ENCODE measurements at places on chromosomes 1 and 21.

DNA sequence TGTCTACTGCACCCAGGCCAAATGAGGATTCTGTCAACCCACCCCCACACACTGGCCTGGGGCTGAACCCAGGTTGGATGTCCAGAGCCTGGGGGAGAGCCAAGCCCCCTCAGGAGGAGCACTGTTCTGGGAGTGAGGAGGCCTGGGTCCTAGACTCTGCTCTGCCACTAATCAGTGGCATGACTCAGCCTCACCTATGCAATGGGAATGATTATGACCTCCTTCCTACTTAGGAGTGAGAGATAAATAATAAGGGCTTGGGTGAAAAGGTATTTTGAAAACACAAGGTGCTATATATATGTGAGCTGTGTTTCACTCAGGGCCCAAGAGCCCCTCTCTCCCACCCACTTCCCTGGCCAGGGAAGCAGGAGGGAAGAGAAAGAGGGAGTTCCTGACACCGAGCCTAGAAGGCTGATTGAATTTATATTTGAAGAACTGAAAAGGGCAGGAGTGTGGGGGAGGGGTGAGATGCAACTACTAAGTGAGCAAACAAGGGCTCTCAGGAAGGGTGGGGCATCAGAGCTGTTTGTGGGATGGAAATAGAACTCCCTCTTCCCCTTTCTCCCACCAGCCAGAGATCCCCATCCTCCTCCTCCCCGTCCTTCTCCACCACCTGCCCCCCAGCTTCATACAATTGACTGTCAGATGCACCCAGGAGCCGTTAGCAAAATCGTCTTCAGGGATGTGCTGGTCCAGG, 8.2 kb downstream of the IGSF9 start:
- peak; percentile 28 for DNase-seq

DNA sequence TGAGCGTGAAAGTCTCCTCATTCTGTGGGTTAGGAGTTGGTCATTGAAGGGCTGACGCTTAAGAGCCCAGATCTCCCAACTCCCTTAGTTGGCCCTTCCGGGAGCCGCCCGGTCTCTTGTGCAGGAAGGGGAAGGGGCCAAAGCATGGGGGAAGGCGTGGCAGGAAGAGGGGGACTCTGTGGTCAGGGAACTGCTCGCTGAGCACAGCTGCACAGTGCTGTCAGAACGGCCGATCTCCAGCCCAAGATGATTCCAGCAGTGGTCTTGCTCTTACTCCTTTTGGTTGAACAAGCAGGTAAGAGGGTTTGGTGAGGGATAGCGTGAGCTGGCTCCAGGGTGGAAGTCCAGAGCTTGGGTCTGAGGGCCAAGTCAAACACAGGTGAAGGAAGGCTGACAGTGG, at the start of gene FCER1G:
Gene FCER1G (plus strand): TSS at position 220 of the 400 bp plus-strand sequence. CDS start 27 bp downstream, at position 247.
- DNase-seq: no peak

DNA sequence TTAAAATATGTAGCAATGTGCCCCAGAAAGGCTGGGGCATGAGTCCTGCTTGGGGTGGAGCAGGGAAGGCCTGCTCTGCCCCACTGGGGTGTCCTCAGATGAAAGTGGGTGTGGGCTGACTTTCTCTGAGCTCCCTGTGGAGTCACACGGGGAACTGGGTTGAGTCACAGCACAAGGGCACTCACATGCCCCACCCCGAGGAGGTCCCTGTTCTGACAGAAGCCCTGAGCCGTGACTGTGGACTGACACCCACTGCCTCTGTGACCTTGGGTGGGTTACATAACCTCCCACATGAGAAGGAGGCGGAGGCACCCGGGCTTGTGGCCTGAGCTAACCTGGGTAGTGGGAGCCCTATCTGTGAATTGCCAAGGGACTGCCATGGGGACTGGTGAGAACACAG, 52.5 kb upstream of the TINAGL1 start:
- no peak for DNase-seq

- DNase-seq: peak; percentile 90
Measured at GRCh38 chr1:29124366-29125236, 898 bp upstream of the TMEM200B start.

DNA sequence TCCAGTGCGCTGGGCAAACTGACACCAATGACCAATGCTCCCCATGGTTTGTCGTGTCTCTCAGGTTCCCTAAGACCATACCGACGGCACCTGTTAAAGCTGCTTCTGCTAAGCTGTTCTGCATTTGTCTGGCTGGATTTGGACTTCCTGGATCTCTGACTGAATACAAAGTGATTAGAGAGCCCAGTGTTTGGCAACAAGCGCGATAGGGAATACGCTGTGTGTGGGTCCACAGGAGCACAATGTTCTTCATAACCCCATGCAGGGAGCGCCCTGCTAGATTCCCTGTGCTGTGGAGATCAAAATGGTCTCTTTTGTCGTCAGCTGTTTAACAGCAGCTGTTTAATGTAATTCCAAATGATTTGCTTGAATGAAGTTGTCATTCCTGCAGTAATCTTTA, 26.0 kb upstream of the ESRRG start:
- DNase-seq: peak; percentile 58

DNA sequence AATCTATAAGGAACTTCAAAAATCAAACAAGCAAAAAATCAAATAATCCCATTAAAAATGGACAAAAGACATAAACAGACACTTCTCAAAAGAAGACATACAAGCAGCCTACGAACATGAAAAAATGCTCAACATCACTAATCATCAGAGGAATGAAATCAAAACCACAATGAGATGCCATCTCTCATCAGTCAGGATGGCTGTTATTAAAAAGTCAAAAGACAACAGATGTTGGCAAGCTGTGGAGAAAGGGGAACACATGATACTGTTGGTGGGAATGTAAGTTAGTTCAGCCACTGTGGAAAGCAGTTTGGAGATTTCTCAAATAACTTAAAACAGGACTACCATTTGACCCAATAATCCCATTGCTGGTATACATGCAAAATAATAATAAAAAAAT, 226.4 kb downstream of the S1PR1 start:
- DNase-seq: no peak

DNA sequence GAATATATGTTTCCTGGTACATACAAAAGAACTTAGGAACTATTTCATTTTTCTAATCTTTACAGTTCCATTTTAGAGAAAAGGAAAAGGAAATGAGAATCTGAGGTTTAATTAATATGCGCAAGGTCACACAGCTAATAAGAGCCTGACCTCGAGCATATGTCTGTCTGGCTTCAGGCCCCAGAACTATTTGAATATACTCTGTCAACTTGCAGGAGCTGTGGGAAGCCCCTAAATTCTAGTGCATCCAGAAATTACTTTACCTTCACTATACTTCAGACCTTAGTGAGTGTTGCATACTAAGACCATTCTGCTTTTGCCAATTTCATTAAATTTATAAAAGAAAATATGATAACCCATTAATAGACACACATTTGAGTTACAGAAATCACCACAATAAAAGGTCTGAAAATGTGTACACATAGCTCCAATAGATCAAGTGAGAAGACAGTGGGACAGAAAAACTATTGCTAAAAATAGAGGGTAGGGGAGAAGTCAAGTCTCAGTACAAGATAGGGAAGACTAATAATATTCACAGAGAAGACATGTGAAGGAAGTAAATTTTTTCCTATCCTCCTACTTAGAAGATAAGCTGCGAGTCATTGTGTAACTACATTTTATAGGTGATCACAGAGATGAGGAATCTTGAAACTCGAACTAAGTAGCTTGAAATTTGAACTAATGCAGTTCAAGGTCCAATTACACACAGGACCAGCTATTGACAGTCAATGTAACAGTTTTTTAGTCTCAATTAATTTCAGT, 3.8 kb downstream of the RGS13 start:
- no peak for DNase-seq

DNA sequence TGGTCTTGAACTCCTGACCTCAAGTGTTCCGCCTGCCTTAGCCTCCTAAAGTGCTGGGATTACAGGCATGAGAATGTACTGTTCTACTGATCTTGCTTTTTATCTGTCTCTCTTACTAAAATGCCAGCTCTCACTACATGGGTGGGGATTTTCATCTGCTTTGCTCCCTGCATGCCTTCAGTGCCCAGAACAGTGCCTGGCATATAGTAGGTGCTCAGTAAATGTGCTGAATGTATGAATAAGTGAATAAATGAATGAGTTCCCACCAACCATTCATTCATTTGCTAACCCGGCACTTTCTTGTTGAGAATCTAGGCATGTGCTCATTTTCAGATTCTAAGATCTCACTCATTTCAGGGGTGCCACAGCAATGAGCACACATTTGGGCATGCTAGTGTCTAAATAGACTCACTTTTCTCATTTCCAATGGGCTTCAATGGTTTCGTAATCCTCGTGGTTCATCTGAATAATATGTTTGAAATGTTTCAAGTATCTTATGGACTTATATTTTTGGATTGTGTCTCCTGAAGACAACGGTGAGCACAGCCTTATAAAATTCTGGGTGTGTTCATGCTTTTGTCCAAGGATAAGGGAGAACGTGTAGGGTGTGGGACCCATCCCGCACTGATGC, 7.6 kb downstream of the DHRS3 start:
- DNase-seq: no peak

GRCh38 chr1:110542725-110543124, 23.8 kb upstream of the KCNA10 start:
- DNase-seq: peak; percentile 65

- peak; percentile 73 for DNase-seq
Measured at GRCh38 chr1:25006770-25007169, 76.7 kb upstream of the RUNX3 start.

DNA sequence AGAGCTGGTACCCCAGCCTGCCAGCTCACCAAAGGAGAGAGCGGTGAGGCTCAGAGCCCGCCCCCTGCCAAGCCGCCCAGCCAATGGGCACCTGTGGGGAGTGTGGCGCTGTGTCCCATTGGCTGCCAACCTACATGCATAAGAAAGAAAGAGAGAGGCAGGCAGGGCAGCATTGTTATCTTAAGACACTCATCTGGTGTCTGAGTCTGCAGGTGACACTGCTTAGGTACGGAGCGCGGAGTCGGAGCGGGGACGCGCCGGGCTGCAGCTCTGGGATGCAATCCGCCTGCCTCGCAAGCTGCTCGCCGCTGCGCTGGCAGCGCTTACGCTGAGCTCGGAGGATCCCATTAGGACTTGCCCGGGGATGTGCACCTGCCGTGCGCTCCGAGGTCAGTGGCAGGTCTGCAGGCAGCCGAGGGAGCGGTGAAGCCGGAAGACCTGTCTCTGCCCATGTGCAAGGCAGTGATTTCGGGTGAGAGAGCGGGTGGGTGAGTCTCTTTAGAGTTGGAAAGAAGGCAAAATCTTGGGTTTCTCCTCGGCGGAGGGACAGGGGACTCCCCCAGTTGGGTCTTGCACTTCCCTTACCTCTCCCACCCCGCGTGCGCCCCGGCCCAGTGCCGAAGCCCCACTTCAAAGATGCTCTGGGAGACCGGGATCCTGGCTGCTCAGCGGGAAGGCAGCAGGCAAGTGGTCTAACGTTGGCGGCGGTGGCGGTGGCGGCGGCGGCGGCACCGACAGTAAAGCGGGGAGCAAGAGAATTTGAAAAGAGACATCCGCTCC, at the start of gene BRINP2:
Gene BRINP2 (plus strand): TSS at position 203 of the 780 bp plus-strand sequence. CDS start 58,919 bp downstream, outside the sequence.
- DNase-seq: peak; percentile 67

- no peak for DNase-seq
Measured at GRCh38 chr1:183996396-183996795, 41.1 kb downstream of the COLGALT2 start.

All from tongue (tissue), 3 donors.